ENCODE measurements at places on chromosomes 2 and 18.

GRCh38 chr18:33210575-33211189 is 229.8 kb downstream of the CCDC178 start:
- no peak for DNase-seq

- DNase-seq = no peak
These were observed 310.8 kb downstream of the PIEZO2 start for GRCh38 chr18:10838553-10838952.

DNA sequence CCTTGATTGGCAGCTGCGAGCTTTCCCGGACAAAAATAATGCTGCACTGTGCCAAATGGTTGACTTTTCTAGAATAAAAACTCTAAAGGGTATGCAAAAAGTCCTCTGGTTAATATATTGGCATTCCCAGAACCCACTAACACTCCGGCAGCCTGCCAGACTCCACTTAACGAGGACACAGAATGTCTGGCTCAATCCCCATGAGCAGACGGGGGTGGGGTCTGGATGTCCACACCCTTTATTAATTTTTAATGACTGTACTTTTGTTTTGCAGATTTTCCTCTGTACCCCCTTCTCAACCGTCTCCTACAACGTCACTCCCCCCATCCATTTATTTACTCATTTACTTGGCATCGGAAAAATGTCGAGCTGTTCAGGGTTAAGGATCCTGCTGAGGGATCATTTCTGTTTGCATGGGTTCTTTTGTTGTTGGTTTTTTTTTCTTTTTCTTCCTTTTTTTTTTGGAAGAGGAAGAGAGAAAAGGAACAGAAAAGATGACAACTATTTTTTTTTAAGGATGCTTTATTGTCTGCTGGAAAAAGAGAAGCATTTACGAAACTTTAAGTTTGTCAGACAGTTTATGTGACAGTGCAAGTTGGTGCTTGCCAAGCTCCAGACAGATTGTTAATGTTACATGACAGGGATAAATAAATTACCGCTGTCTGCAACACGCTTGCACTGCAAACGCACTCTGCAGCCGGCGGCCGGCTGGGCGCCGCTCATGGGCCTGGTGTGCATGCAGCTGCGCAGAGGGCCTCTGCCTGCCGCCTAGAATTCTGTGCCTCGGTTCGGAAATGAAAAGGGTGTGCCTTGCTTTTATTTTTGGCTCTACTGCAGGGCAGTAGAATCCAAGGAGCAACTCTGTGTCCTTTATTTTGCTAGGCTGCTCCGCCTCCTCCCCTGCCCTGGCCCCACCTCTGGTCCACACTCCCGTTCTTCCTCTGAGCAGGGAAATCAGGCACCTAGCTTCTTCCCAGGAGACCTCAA is 3.6 kb downstream of the LDLRAD4 start:
- no peak for DNase-seq

- DNase-seq = no peak
These were observed 464.1 kb downstream of the TNS1 start for GRCh38 chr2:217538719-217539118.

DNA sequence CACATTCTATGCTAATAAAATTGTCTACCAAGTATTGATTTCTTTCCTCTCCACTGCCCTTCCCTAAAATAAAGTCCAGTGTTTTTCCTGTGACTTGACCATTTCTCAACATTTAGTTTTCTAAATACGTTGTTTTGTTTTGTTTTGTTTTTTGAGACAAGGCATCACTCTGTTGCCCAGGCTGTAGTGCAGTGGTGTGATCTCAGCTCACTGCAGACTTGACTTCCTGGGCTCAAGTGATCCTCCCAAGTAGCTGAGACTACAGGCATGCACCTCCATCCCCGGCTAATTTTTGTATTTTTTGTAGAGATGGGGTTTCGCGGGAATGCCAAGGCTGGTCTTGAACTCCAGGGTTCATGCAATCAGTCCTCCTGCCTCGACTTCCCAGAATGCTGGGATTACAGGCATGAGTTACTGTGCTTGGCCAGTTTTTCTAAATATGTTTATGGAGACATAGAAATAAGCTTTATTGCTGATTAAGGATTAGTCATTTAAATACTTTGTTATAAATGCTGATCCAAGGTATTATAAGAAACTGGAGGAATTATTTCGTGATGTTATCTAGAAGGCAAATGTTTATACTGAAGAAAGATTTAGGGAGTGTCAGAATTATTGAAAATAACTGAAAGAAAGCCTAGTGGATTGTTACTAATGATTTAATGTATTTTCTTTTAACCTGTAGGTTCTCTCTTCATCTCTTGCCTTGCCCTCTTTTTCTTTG is 5.7 kb upstream of the HTR2B start:
- DNase-seq = no peak

- DNase-seq = no peak
These were observed 19.4 kb upstream of the UBE2E3 start for GRCh38 chr2:180960982-180961381.

- DNase-seq = no peak
These were observed 9.3 kb upstream of the TBC1D8 start for GRCh38 chr2:101160454-101160853.

DNA sequence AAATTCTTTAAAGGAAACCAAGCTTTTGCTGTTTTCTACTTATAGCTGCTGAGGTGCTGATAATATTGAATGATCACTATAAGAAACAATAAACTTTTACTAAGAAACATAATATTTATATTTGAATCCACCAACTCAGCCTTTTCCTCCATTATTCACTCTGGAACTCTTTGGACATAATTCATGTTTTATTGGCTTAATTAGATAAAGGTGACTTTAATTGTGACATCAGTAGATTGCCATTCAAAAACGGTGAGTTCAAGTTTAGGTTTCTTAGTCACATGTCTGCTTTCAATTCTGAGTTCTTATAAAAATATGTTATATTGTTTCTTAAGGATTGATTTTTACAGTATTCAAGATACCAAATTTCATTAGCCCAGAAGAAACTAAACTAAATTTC is 24.0 kb downstream of the CCDC85A start:
- no peak for DNase-seq

- DNase-seq = no peak
These were observed 70.3 kb downstream of the MAIP1 start for GRCh38 chr2:200025717-200026116.

DNA sequence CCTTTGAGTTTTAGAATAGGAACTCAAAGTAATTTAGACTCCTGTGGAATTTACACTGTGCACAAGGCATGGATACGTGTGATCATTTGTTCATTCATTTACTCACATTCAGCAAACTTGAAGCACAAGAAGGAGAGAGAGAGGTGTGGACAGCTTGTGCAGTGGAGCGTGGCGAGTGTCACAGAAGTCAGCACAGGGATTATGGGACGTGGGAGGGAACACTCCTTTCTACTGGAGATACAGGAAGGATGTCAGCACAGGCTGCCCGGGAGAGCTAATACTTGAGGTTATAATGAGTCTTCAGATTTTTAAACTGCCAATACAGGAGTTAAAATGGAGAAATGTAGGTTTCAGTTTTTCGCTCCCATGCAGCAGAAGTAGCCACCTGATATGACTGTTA is 7.0 kb downstream of the FAM228A start:
- no peak for DNase-seq

DNA sequence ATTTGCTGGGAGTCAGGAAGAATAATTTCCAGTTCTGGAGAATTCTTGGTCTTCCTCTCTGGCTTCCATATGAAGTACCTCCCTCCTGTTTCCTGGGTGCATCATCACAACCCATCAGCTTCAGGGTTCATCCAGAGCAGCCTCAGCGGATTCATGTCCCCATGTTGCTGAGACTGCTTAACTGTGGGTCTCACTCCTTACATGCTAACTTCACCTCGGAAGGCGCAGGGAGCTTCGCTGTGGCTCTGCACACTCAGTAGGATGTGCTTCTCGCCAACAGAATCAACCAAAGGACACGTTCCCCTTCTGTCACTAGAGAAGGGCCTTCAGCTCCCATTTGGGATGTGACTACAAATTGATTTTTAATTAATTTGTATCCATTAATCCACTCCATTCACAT is 24.2 kb downstream of the FBLN7 start:
- no peak for DNase-seq

DNA sequence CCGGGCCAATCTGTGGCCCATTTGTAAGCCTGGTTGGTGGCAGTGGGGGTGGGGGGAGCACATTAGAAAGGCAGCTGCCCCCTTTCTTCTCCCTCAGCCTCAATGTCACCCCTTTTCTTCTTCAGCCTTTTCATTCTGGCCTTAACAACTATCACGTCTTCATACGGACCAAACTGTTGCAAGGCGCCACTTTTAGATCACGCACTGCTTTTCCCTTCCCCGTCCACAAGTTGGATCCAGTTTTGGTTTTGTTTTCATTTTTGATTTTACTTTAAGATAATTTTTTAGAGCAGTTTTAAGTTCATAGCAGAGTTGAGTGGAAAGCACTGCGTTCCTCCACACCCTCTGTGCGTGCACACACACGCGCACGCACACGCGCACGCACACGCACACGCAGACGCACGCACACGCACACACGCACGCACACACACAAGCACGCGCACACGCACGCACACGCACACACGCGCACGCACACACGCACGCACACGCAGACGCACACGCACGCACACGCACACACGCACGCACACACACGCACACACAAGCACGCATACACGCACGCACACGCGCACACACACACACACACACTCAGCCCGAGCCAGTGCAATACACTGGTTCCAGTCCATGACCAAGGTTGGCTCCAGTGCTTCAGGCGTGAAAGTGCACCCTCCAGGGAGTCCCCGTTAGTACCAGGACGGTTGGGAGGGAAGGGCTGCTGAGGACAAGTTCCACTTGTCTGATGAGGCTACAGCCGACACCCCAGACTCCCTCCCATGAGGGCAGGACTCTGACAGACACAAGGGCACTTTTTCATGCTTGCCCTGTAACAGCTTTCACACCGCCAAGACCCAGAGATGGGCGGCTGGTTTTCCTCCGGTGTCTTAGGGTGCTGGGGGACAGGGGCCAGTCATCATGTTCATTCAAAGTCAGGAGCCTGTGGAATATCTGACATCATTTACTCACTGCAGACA is 22.4 kb downstream of the FBLN7 start:
- no peak for DNase-seq

- DNase-seq = no peak
These were observed 105.4 kb upstream of the FAM110C start for GRCh38 chr2:151553-152334.

GRCh38 chr2:72112981-72113846 is 34.4 kb downstream of the CYP26B1 start:
- no peak for DNase-seq

GRCh38 chr2:219851801-219852481 is 224.5 kb downstream of the SLC4A3 start:
- no peak for DNase-seq

GRCh38 chr2:219230059-219230540 is 494 bp downstream of the ANKZF1 start:
- DNase-seq = peak; percentile 64

DNA sequence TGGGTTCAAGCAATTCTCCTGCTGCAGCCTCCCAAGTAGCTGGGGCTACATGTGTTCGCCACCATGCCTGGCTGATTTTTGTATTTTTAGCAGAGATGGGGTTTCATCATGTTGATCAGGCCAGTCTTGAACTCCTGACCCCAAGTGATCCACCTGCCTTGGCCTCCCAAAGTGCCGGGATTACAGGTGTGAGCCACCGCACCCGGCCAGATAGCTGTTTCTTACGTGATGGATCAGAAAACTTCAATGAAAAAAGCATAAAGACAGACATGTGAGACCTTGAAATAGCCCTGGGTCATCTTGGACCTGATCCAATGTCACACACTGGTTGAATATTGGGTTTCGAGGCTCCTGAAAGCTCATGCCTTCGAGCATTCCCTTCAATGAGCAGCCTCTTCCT is 66.7 kb upstream of the RTN4 start:
- DNase-seq = no peak

DNA sequence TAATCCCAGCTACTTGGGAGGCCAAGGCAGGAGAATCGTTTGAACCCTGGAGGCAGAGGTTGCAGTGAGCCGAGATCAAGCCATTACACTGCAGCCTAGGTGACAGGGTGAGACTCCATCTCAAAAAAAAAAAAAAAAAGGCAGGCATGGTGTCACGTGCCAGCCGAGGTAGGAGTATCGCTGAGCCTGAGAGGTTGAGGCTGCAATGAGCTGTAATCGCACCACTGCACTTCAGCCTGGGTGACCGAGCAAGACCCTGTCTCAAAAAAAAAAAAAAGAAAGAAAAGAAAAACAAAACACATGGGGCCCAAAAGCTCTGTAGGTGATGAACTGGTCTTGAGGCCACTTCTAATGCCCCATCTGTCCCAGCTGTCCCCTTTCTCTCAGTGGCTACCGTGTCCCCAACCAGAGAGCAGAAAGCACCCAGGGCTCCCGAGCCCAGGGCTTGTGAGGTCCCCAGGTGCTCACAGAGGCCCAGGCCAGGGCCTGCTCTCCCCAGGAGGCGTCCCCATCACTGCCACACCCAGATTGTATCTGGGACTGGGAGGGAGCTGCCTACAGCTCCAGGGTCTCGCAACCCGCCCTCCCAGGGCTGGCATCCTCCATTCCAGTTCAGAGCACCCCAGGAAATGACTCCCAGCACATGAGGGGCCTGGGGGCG is 8.5 kb downstream of the KLHL30 start:
- no peak for DNase-seq

GRCh38 chr2:123073956-123074355 is 951.1 kb upstream of the CNTNAP5 start:
- no peak for DNase-seq

GRCh38 chr2:127645395-127646291 is at the start of gene GPR17:
GPR17 (plus strand) TSS chr2:127646153; CDS start chr2:127650736, 4,583 bp downstream.
- no peak for DNase-seq

GRCh38 chr2:55718165-55719008 is 24.7 kb upstream of the PNPT1 start:
- DNase-seq = no peak

- DNase-seq = no peak
These were observed 69.7 kb downstream of the PRPF40A start for GRCh38 chr2:152647552-152647951.

- no peak for DNase-seq
These were observed 249.1 kb downstream of the PHLPP1 start for GRCh38 chr18:62964432-62964831.

DNA sequence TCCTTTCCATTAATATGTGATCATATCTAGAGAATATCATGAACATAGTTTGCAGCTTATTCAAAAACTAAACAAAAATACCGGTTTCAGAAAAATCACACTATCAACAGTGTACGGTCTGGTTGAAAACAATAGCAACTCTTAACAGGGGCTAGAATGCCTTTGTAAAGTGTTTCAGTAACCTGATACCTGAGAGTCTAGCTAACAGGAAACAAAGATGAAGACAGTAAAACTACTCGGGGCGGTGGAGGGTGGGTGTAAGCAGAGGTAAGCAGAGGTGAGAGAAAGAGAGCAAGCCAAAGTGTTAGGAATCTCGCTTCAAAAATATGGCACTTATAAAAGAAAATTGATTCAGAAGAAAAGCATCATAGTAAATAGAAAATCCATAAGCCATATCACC is 109.0 kb upstream of the RGPD4 start:
- DNase-seq = no peak

GRCh38 chr2:33426666-33427231 is 49.7 kb upstream of the RASGRP3 start:
- DNase-seq = no peak

GRCh38 chr18:12251311-12251710 is 2.9 kb upstream of the CIDEA start:
- DNase-seq = no peak

GRCh38 chr2:106107509-106108131 is 86.5 kb downstream of the UXS1 start:
- DNase-seq = peak; percentile 69

- no peak for DNase-seq
These were observed 812 bp downstream of the SOWAHC start for GRCh38 chr2:109614715-109615636.

Measured in natural killer cell (primary cell).